ENCODE measurements at places on chromosomes 3 and 15.

- no peak for DNase-seq
These were observed 43.5 kb downstream of the ATP13A5 start for GRCh38 chr3:193335031-193335430.

DNA sequence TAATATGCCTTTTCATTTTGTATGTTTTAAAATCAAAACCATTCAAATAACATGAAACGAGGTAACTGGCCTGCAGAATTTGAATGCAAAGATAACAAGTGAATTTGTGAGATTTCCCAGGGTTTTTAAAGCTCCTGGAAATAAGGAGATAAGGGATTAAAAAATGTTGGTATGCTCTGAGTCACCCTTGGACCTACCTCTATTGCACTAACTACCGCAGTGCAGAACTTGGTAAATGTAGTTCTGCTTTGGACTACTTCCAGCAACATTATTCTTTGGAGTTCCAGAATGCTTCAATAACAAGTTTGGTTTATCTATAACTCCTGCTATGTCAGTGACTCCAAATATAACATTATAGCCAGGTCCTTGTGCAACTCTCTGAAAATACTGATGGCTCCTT lies 201.7 kb downstream of the GAP43 start:
- DNase-seq, result no peak

GRCh38 chr15:100612539-100612938 lies 10.2 kb downstream of the ASB7 start:
- no peak for DNase-seq

GRCh38 chr3:144586382-144586781 lies 614.8 kb downstream of the DIPK2A start:
- no peak for DNase-seq

GRCh38 chr15:92605225-92605944 lies 50.2 kb downstream of the FAM174B start:
- no peak for DNase-seq

DNA sequence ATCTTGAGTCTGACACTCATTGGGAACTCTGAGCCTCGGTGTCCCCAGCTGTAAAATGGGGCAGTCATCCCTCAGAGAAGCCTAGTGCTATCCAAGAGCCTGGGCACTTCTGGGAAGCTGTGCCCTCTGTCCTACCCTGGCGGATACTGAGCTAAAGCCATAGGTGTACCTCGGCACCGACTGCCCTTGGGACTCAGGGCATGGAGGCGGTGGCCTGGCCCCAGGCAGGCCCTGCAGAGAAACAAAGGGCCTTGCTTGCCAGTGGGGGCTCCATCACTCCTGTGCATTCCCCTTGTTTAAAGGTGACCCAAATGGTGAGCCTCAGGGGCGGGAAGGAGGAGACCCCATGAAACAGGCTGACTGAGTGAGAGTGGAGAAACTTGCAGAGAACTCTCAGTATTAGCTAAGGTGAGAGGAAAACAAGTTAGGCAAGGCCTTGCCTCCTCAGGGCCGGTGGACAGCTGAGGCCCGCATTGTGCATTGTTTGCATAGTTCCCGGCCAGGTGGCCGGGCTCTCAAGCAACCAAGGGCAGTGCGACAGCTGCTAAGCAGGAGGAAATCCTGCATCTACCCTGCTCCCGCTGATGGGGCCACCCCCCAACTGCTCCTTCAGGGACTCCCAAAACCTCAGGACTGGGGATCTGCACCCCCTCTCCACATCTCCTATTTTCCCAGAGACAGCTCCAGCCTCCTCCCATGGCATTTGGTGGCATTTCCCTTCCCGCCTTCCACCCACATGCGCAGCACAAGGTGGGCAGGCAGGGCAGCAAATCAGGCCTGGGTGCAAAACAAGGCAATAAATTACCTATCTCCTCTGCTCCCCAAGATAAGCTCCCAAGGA lies 4.3 kb downstream of the PFKFB4 start:
- DNase-seq, result no peak

DNA sequence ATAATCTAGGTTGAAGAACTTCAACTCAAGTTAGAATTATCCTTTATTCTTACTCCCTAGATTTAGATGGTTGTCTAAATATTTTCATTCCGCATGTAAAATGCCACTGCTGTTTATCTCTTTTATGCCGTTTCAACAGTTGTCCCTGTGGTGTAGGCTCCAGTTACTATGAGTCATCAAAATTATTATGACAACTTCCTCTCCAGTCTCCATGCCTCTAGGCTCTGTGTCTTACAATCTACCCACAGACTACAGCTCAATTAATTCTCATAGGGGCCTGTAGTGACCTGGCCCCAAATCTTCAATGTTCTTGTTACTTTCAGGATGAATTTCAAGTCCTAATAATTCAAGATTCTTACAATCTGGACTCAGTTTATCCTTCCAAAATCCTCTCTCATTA lies 105.8 kb upstream of the UNC13C start:
- DNase-seq, result no peak

DNA sequence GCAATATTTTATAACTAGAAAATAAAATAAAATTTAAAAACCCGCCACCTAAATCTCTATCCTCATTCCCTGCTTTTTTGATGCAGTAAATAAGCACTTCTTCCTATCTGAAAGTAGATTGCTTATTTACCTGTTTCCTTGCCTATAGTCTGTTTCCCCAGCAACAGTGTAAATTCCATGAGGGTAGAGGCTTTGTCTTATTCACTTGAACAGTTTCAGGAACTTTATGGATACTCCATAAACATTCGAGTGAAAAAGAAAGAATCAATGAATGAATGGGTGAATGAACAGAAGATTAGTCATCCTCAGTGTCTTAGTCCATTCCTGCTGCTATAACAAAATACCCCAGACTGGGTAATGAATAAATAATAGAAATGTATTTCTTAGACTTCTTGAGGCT lies 41.7 kb downstream of the SHC4 start:
- DNase-seq, result no peak

DNA sequence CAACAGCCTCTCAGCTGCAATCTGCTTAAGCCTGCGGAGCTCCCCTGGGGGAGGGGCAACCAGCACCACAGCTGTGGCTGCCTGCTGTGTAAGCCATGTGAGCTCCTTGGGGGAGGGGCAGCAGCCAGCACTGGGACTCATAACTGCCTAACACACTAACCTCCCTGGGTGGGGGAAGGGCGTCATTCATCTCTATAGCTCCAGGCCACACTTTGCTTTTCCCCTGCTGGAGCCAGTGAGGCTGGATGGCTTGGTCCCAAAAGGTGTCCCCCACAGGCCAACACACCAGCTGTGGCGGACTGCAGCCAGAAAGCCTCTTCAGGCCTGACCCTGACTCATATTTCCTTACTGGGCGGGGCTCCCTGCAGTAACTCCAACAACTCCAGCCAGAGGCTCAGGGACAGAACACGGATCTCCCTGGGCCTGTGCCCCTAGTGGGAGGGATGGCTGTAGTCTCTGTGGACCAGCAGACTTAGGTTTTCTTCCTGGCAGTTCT lies 129.8 kb downstream of the PPM1L start:
- no peak for DNase-seq
